ENCODE measurements at places on chromosomes 12 and 14. TPM values are rescaled to one million over a fixed set of nuclear protein-coding genes. Genes with fewer than 3 reads are reported as not detected.

DNA sequence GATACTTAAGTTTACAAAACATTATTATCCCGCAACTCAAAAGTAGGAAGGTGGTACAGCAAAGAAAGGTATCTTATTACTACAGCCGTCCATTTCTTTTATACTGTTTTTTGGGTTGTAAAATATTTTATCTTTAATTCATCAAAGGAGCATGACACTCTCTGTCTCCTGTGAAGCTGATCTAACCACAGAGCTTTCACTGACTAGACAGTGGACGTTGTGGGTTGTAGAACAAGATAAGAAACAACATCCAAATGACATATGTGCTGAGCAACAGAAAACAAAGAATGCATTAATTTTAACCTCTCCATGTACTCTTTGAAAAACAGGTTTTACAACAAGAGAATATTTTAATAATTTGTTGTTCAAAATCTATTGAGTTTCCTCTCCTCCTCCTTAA is 195.9 kb upstream of the FBXO33 start:
- no peak overlapping the region for H3K27ac ChIP-seq
- H3K27me3 ChIP-seq, result no peaks in the 10 kb centered on the region
- H3K4me3 ChIP-seq, result no peak overlapping the region
- DNase-seq, result no peak
- H3K4me1 ChIP-seq, result no peaks in the 10 kb centered on the region

UNC79 gene
- total RNA-seq, result 0.49 TPM

GON7 gene
- 7.4 TPM for total RNA-seq

KRT2 gene
- total RNA-seq, result 2.0 TPM

CLEC2A gene
- not detected for total RNA-seq

LRFN5 gene
- total RNA-seq, result 197 TPM

- DNase-seq, result no peak
- peaks cover 22% of the 10 kb centered on the region for H3K4me1 ChIP-seq
- no peak overlapping the region for H3K4me3 ChIP-seq
- no peaks in the 10 kb centered on the region for H3K27me3 ChIP-seq
- no peaks in the 10 kb centered on the region for H3K36me3 ChIP-seq
Measured at GRCh38 chr12:53201639-53202038, 5.4 kb downstream of the ITGB7 start.

DNA sequence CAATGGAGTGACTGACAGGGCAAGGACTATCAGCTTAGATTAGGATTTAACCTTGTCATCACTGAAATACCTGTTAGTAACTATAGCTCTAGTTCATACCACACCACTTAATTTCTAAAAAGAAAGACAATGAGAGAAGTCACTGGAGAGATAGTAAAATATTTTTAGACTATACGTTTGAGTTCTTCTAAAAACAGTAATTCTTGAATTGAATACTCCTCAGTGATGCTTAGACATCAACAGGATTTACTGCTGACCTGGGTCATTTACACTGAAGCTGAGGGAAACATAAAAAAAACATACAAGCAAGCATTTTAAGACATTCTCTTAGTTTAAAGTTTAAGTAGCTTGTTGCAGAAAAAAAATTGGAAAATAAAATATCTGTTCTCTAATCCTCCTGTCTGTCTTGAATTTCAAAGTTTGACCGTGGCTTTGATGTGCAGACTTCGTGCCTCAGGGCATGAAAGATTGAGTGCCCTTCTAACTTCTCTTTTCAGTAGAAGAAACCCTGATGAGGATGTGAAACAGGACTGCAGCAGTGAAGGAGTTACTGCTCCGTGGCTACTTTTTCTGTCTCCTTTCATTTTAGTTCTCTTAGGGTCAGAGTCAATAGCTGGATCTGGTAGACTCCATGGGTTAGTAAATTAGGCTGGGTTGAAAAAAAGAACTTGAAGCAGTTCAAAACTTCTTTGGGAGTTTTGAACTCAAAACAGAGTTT is 172.2 kb downstream of the PTPRO start:
- no peak overlapping the region for H3K4me3 ChIP-seq
- no peak for DNase-seq
- H3K4me1 ChIP-seq, result no peaks in the 10 kb centered on the region
- no peaks in the 10 kb centered on the region for H3K27me3 ChIP-seq

DNA sequence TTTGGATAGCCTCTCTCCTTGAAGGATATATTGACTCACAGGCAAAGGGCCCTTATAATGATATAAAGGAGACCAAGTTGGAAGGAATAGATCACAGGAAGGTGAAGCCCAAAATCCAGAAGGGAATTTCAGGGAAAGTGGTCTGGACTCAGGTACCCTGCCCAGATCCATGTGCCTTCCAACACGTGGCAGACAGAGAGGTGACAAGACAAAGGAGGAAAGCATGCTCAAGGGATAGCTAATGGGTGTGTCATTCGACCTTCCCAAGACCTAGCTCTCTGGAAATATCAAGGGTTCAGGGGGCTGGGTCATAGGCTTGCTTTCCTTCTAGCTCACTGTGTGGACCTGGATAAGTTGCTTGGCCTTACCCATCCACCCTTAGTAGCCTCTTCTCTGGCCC is 214.3 kb downstream of the ZFP36L1 start:
- H3K4me3 ChIP-seq, result no peak overlapping the region
- no peak for DNase-seq
- H3K4me1 ChIP-seq, result peaks cover 19% of the 10 kb centered on the region
- H3K27me3 ChIP-seq, result no peaks in the 10 kb centered on the region
- H3K36me3 ChIP-seq, result no peaks in the 10 kb centered on the region

- H3K27me3 ChIP-seq, result no peaks in the 10 kb centered on the region
- no peak overlapping the region for H3K27ac ChIP-seq
- H3K4me1 ChIP-seq, result no peaks in the 10 kb centered on the region
- DNase-seq, result no peak
- H3K4me3 ChIP-seq, result no peak overlapping the region
Measured at GRCh38 chr12:52759695-52760094, 17.4 kb downstream of the KRT76 start.

- H3K27me3 ChIP-seq, result no peaks in the 10 kb centered on the region
- DNase-seq, result peak; percentile 54
- H3K4me3 ChIP-seq, result no peak overlapping the region
- peaks cover 47% of the 10 kb centered on the region for H3K36me3 ChIP-seq
- H3K27ac ChIP-seq, result no peak overlapping the region
- no peaks in the 10 kb centered on the region for H3K4me1 ChIP-seq
Measured at GRCh38 chr14:99459481-99460100, 21.1 kb downstream of the SETD3 start.

DNA sequence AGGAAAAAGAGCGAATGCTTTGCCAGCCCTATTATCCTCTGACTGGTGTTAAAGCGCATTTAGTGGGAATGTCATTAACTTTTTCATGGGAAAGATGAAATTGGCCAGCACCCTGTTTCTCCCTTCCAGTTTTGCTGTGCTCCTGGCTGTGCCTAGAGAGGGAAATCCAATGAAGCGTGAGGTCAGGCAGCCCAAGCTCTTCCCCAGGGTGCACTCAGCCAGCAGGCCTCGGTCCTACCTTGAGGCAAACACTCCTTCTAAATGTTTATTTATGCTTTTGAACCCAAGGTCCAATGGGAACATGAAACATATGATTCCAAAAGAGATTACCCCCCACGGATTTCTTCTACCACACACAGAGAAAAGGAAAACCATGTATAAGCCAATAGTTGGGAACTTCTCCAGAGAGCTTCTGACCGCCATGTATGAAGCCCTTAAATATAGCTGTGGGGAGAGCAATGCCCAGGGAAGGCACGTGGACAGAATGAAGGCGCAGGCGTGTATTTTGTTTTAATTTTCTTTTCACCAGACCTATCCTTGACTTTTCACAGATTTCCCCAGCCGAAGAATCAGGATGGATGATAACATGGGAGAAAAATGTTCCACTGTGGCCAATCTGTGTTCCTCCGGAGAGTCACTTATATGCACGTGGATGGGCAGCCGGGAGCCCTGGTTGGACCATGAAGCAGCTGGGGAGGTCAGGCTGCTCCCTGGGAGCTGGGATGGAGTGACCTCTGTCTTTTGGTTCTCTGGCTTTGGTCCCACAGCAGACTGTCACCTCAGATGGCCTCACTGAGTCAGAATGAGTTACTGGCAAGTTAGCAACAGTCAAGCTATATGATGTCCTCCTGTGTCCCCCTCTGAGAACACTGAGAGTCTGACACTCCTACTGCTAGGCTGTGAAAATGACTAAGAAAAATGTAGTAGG is 37.3 kb downstream of the GPR135 start:
- H3K4me1 ChIP-seq, result peaks cover 29% of the 10 kb centered on the region
- H3K27ac ChIP-seq, result peak overlapping the region; percentile 69
- H3K36me3 ChIP-seq, result no peaks in the 10 kb centered on the region
- no peaks in the 10 kb centered on the region for H3K27me3 ChIP-seq

ARHGAP9 gene
- total RNA-seq, result 28.7 TPM

NEUROD4 gene
- total RNA-seq, result not detected

DNA sequence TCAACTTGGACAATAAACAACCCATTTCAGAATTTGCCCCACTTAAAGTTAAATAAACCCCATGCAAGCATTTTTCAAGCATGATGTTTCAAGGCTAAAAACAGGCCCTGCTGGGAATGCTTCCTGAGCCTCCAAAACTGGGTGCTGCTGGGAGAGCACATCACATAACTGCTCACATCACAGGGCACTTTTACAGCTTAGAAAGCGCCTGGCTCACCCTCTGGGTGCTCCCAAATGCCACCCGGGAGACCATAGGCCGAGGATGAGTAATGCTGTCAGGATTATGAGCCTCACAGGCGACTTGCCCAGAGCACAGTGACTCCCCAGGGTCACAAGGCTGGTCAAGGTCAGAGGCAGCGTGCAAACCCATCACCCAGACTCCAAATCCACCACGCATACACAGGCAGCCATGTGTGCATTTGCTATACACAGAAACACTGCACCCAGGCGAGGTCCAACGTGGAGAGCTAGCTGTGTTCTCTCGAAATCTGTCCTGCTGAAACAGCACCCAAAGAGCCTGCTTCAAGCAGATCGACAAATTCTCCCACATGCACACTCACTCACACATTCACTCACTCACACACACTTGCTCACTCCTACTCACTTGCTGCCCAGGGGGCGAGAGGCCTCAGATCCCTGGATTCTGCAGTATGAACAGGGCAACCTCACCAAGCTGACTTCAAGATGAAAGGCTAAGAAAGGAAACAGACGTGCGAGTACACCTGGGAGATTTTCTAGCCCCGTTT is 58.7 kb downstream of the ITPK1 start:
- H3K4me3 ChIP-seq, result no peak overlapping the region
- H3K27me3 ChIP-seq, result no peaks in the 10 kb centered on the region
- peak overlapping the region; percentile 70 for H3K27ac ChIP-seq
- no peak for DNase-seq

RIN3 gene
- total RNA-seq, result 22.6 TPM

DNA sequence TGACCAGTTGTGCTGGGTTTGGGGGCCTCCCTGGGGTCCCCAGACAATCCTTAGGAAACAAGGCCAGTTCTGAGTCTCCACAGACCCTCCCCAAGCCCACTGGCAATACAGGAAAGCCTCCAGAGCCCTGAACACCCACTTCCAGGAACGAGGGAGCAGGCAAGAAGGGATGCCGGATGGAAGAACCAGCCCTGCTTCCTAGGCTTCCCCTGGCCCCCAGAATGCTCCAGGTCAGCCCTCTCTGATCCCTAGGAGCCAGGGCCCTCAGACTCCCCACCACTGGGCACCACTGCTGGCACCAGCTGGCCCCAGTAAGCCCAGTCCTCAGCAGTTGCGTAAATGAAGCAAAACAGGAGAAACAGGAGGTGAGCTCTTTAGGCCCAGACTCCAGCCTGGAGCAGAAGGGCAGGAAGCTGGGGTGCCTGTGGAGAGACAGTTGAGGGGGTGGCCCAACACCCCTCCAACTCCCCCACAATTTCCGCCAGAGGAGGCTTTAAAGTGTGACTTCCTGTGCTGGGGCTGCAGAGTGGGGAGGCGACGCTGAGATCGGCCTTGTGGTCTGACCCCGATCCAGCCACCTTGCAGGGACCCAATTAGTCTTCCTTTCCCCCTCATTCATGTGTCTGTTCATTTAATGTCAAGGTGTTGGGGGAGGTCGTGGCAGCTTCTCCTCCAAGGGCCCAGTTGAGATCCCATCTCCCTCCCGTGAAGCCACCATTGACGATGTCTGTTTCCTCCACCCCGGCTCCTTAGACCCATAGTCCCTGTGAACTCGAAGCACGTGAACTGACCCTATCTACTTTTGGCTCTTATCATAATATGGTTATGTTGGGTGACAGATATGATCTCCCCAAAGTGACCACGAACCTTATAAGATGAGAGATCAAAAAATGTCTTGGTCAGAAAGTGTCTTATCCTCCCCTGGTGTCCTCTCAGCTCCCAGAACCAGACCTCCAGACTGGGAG is 4.7 kb downstream of the TNFRSF1A start:
- H3K27ac ChIP-seq, result peak overlapping the region; percentile 99
- no peaks in the 10 kb centered on the region for H3K27me3 ChIP-seq
- DNase-seq, result no peak
- no peaks in the 10 kb centered on the region for H3K36me3 ChIP-seq
- peaks cover 72% of the 10 kb centered on the region for H3K4me1 ChIP-seq

DNA sequence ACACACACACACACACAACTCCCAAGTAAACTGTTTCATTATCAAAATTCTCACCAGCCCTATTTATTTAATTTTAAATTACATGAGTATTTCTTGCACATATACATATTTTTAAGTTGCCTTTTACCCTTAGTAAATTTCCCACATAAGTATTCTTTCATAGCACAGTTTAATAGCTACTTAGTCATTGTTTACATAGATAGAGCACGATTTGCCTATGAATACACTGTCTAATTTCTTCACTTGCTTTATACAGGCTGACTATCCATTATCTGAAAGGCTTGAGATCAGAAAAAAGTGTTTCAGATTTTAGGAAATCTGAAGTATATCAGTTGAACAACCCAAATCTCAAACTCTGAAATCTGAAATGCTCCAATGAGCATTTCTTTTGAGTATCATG is 30.9 kb downstream of the NIN start:
- no peak overlapping the region for H3K27ac ChIP-seq
- peaks cover 16% of the 10 kb centered on the region for H3K4me1 ChIP-seq
- no peak for DNase-seq
- H3K27me3 ChIP-seq, result no peaks in the 10 kb centered on the region
- no peaks in the 10 kb centered on the region for H3K36me3 ChIP-seq

PIP4K2C gene
- 16.7 TPM for total RNA-seq

DNA sequence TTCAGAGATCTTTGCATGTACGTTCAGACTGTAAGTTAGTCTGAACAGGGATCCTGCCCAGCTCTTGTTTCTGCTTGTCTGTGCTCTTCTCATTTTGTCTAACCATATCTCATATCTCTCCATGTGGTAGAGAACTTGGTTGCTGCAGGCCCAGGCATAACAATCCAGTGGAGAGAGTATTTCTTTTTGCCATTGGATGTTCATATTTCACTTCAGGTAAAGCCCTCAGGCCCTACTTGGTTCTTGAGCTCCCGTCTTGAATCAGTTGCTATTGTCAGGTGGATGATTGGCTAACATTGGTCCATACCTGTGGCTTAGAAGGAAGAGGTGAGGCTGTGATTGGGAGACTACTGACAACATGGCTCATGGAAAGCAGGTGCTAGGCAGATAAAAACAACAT is 357.7 kb upstream of the FLRT2 start:
- no peak overlapping the region for H3K27ac ChIP-seq
- no peak overlapping the region for H3K4me3 ChIP-seq
- no peaks in the 10 kb centered on the region for H3K27me3 ChIP-seq
- H3K36me3 ChIP-seq, result no peaks in the 10 kb centered on the region

Data from vagina (tissue), 2 donors.